Activated T-cell treated with anti-CD3 and anti-CD28 coated beads for 4 hours (primary cell): ENCODE measurements at places on chromosomes 3 and 15.

- no peak for DNase-seq
Observed at GRCh38 chr3:5194801-5195509, 7.4 kb downstream of the EDEM1 start.

GRCh38 chr3:110886222-110886893, 185.3 kb upstream of the NECTIN3 start:
- DNase-seq: no peak

- DNase-seq: no peak
Observed at GRCh38 chr3:139519998-139520737, 19.4 kb downstream of the RBP1 start.

GRCh38 chr15:49255966-49256759, 86.1 kb downstream of the GALK2 start:
- no peak for DNase-seq
